SHP77 treated with DMSO at 0.1 percent for 48 hours (cell line): ENCODE measurements at places on chromosomes 1 and 21.

DNA sequence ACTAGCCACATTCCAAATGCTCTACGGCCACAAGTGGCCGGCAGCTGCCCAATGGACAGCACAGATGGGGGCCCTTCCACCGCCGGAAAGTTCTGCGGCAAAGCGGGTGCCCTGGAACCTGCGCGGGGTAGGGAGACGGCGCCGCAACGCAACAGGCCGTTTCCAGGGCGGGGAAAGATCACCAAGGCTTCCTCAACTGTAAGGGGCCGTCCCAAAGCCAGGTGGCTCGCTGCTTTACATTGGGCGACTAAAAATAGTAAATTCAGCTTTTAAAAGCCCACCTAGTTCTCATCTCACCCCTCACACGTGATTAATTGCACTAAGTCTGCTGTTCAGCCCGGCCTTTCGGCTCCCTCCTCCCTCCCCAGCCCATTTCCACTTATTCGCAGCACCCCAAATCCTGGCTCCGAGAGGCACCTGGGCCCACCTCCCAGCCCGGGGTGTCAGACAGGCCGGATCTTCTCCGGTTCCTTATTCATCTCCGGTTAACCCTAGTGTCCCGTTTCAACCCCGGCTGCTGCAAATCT is 643 bp downstream of the CFAP298 start:
- no peak for DNase-seq

DNA sequence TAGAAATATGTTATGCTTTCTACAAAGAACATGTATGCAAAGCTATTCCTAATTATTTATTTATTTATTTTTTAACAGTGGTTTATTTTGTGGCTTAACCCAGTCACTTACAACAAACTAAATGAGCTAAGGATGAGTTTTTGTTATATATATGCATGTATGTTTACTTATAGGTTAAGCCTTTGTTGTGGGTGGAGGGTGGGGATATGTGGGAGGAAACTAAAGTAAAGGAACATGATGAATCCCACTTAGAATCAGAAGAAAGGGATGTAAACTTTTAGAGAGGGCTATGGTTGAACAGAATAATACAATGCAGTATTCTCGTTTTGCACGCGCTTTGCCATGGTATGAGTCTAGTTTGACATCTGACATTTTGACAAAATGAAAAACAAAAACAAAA is 321.0 kb upstream of the RUNX1 start:
- no peak for DNase-seq

- no peak for DNase-seq
These were observed 20.1 kb upstream of the DISP3 start for GRCh38 chr1:11458811-11459275.

GRCh38 chr1:165647970-165648369 is 16.9 kb downstream of the MGST3 start:
- DNase-seq = no peak

DNA sequence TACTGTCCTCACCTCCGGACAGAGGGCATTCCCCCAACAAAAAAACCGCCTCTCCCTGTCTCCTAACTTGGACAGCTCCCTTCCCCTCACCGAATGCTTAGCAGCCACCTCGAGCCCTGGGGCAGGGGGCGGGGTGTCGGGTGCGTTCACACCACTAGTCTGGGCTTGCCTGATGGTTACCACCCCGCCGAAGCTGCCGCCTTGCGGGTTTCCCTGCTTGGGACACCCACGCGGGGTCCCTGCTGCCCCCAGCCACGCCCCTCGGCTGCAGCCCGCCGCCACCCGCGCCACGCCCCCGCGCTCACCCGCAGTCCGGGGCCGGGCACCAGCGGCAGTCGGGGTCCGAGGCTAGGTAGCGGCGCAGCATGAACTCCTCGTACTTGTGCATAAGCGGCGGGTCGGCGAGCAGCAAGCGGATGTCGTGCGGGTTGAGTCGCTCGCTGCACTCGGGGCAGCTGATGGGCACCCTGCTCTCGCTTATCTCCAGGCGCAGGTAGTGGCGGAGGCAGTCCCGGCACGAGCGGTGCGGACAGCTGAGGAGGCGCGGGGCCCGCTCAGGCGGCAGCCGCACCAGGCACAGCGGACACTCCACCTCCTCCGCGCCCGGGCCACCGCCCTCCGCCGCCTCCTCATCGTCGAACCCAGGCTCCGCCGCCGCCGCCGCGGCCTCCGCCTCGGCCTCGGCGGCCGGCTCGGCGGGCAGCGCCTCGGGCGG is 706 bp downstream of the RNF19B start:
- peak; percentile 32 for DNase-seq

GRCh38 chr1:145729666-145730436 is 10.6 kb downstream of the CD160 start:
- no peak for DNase-seq

DNA sequence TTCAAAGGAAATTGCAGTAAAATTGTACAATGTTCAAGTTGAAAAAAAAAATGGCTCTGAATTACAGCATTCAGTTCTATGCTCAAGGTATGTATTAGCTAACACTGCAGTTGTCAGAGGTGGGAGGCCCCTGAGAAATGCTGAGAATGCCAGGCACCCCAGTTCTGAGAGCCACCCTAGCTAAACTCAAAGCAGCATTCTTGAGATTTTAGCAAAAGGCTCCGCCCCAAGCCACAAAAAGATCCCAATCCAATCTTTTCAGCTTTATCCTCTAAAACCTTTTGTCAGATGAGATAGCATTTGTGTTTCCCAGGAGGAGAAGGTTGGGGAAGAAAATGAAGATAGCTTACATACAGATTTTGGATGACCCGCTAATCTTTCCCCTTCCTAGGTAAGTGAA is 68.8 kb downstream of the SMYD2 start:
- DNase-seq = no peak
